ENCODE measurements at places on chromosomes 11 and 22. TPM values are rescaled to one million over a fixed set of nuclear protein-coding genes. Genes with fewer than 3 reads are reported as not detected.

GRCh38 chr11:66068154-66068821 is 1.8 kb upstream of the PACS1 start:
- peak; percentile 83 for DNase-seq
- no peak overlapping the region for H3K4me3 ChIP-seq
- H3K27ac ChIP-seq = peak overlapping the region; percentile 97
- H3K4me1 ChIP-seq = peaks cover 4% of the 10 kb centered on the region
- peaks cover 44% of the 10 kb centered on the region for H3K36me3 ChIP-seq
- no peaks in the 10 kb centered on the region for H3K27me3 ChIP-seq

DNA sequence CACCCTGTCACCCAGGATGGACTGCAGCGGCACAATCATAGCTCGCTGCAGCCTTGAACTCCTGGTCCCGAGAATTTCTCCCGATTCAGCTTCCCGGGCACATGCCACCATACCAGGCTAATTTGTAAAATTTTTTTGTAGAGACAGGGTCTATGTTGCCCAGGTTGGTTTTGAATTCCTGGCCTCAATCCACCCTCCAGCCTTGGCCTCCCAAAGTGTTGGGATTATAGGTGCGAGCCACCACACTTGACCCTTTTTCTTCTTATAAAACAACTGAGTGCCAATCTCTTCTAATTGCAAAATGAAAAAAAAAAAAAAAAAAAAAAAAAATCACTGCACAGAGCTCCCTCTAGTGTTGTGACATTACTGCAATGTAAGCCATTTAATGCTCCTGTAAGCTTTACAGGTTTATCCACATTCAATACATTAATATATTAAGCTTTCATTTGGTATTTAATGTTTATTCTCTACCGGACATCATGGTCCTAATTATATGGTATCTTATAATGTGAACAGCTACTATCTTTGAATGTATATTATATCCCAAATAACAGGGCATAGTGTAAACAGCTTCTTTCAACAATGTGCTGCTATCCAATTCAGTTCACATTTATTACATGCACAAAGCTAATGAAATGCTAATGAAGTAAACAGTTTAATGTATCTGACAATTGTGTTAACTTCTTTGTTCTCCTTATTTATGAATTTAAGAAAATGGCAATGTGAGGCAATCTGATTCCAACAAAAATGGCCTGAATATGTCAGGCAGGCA is 44.6 kb downstream of the COPB1 start:
- DNase-seq = no peak
- H3K4me1 ChIP-seq = no peaks in the 10 kb centered on the region
- H3K36me3 ChIP-seq = peaks cover 28% of the 10 kb centered on the region
- no peak overlapping the region for H3K27ac ChIP-seq
- no peak overlapping the region for H3K4me3 ChIP-seq
- no peaks in the 10 kb centered on the region for H3K27me3 ChIP-seq

DNA sequence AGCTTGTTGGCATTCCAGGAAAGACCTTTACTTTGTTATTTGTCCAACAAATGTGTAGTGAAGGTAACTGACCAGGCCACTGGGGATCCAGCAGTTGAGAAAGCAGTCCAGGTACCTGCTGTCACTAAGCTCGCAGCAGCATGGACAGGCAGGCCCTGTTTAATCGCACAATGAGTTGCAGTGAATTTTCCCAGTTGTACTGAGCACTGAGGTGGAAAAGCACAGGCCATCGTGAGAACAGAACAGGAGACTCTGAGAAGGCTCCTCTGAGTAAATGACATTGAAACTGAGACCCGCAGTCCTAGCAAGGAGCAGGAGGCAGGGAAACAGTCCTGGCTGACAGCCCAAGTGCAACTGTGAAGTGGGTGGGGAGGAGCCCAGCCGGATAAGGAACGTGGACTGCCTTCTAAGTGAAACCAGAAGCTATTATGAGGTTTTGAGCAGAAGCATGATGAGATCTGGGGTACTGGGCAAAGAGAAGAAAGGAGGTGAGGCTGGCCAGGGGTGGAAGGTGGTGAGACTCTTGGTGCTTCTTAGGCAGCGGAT is 39.8 kb upstream of the CDON start:
- H3K27ac ChIP-seq = no peak overlapping the region
- DNase-seq = no peak
- no peak overlapping the region for H3K4me3 ChIP-seq
- H3K4me1 ChIP-seq = peaks cover 2% of the 10 kb centered on the region

DNA sequence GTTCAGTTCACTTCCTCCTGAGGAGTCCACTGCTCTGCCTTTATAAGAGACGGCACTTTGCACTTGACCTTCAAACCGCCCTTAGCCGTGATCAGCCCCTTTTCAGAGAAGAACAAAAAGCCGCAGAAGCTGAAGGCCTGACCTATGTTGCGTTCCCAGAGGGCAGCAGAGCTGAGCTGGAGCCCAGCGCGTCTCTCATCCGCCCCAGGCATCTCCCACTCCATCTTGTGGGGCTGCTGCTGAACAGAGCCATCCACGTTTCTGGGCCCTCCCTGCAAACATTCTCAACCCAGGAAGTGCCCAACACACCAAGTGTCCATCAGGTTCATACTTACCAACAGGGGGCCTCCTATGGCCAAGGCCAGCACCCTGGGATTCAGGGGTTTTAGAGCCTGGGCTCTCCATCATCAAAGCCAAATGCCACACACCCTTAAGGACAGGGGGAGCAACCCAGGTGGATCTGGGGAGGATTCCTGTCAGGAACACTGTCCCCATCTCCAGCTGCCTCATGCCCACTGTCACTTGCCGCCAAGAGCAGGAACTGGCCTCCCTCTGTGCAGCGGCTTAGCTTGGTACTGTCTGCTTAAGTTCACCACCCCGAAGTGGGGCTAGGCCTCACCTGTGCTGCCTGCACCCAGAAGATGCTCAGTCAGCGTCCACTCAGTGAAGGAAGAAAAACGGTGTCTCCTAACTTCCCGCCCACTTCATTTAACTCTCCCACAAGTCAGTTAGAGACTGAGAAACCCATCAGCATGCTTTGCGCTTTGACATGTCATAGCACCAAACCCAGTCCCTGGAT is 16.0 kb upstream of the EFCAB6 start:
- H3K27me3 ChIP-seq = no peaks in the 10 kb centered on the region
- no peak for DNase-seq
- peak overlapping the region; percentile 18 for H3K27ac ChIP-seq
- peaks cover 2% of the 10 kb centered on the region for H3K4me1 ChIP-seq
- H3K4me3 ChIP-seq = no peak overlapping the region

GRCh38 chr22:41198027-41198580 is 7.0 kb upstream of the L3MBTL2 start:
- peak overlapping the region; percentile 78 for H3K4me3 ChIP-seq
- peaks cover 2% of the 10 kb centered on the region for H3K4me1 ChIP-seq
- H3K36me3 ChIP-seq = no peaks in the 10 kb centered on the region
- H3K27me3 ChIP-seq = no peaks in the 10 kb centered on the region

GRCh38 chr22:45248832-45249561 is 8.3 kb upstream of the KIAA0930 start:
- H3K27ac ChIP-seq = no peak overlapping the region
- no peak overlapping the region for H3K4me3 ChIP-seq
- peaks cover 4% of the 10 kb centered on the region for H3K4me1 ChIP-seq
- H3K27me3 ChIP-seq = no peaks in the 10 kb centered on the region

DNA sequence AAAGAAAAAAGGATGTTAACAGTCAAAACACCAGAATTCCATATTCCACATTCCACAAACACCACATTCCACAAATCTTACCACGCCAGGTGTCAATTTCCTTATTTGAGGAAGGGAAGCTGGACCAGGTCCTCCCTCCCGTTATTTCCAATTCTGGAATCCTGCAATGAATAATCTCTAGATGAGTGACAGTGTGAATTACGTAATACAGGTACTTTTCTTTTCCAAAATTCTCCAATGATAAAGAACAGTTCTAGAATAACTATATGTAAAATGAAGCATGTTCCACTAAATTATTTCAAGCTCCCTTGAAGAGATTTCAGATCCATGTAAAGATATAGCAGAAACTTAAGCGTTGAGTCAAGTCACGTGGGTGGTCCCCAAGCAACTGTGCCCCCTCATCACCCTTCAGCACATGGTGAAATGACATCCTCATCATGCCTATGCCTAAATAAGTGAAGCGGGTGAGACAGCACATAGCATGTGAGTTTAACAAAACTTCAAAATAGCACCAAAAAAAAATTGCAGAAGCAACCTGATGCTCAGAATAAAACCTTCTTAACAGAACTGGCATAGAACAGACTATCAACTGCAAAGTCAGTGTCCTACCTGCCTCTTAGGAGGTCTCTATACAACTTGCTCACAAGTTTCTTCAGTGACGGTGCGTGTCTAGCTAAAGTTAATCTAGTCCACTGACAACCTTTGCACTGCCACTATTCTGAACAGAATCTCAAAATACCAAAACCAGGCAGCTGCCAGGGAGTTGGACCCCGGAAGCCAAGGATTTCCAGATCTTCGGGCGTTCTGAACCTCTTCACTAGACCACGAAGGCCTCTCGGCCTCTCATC is 876 bp downstream of the NFRKB start:
- H3K4me3 ChIP-seq = peak overlapping the region; percentile 96
- peak overlapping the region; percentile 78 for H3K27ac ChIP-seq
- DNase-seq = no peak
- H3K4me1 ChIP-seq = peaks cover 9% of the 10 kb centered on the region

DNA sequence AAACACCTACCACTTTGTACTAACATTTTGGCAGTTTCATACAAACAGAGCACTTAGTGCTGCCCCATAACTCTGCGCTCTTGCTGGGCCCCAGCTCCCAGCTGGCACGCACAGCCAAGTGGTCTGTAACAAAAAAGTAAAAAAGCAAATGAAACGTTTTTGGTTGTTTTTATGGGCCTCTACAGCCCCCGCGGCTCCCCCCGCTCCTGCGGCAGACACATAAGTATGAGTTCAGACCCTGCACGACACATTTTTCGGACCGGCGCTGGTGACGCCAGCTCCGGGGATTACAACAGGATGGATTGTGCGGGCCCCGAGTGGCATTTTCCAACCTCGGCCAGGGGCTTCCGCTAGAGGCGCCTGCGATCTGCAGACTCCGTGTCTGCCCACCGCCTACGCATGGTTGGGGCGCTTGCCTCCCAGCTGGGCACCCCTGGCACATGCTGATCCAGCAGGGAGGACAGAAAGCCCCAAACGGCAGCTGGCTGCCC is 418.2 kb downstream of the SOX6 start:
- DNase-seq = no peak
- H3K27ac ChIP-seq = peak overlapping the region; percentile 17
- no peaks in the 10 kb centered on the region for H3K4me1 ChIP-seq
- no peak overlapping the region for H3K4me3 ChIP-seq
- no peaks in the 10 kb centered on the region for H3K27me3 ChIP-seq

GRCh38 chr11:45739866-45740265 is 65.1 kb upstream of the SLC35C1 start:
- no peak overlapping the region for H3K27ac ChIP-seq
- H3K4me1 ChIP-seq = no peaks in the 10 kb centered on the region
- no peak for DNase-seq

GRCh38 chr11:48050304-48050703 is 69.9 kb downstream of the PTPRJ start:
- no peak for DNase-seq
- H3K27ac ChIP-seq = no peak overlapping the region
- peaks cover 8% of the 10 kb centered on the region for H3K4me1 ChIP-seq
- H3K27me3 ChIP-seq = no peaks in the 10 kb centered on the region

DNA sequence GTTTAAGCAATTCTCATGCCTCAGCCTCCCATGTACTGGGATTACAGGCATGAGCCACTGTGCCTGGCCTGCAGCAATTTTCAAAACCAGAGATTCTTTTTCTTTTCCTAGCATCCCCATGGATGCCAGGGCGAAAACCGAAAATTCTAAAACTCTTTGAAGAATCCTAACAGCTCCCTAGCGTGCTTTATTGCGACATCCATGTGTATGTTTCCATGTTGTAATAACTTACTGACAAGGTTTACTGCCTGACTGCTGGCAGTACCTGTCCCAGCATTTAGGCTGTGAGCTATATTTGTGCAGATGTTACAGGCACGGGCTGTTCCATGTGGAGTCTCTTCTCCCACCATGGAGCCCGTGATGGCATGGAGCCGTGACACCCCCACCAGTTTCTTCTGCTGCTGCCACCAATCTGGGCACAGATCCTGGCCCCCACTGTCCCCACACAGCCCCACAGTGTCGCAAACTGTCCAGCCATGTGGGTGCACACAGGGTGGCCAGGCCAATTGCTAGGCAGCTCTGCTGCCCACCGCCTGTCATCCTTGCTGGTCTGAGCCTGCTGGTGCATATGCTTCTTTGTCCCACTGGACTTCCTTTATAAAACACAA is 7.1 kb upstream of the TAB1 start:
- H3K4me3 ChIP-seq = no peak overlapping the region
- no peaks in the 10 kb centered on the region for H3K27me3 ChIP-seq
- no peaks in the 10 kb centered on the region for H3K4me1 ChIP-seq
- no peaks in the 10 kb centered on the region for H3K36me3 ChIP-seq

GRCh38 chr11:124207102-124207792 is 24.1 kb downstream of the OR10D3 start:
- no peak for DNase-seq
- H3K4me3 ChIP-seq = no peak overlapping the region
- no peaks in the 10 kb centered on the region for H3K4me1 ChIP-seq
- H3K27ac ChIP-seq = no peak overlapping the region
- no peaks in the 10 kb centered on the region for H3K36me3 ChIP-seq

GRCh38 chr22:40605761-40606160 is 30.8 kb downstream of the MRTFA start:
- H3K4me3 ChIP-seq = no peak overlapping the region
- DNase-seq = no peak
- H3K27me3 ChIP-seq = no peaks in the 10 kb centered on the region
- no peak overlapping the region for H3K27ac ChIP-seq
- H3K4me1 ChIP-seq = peaks cover 2% of the 10 kb centered on the region

DNA sequence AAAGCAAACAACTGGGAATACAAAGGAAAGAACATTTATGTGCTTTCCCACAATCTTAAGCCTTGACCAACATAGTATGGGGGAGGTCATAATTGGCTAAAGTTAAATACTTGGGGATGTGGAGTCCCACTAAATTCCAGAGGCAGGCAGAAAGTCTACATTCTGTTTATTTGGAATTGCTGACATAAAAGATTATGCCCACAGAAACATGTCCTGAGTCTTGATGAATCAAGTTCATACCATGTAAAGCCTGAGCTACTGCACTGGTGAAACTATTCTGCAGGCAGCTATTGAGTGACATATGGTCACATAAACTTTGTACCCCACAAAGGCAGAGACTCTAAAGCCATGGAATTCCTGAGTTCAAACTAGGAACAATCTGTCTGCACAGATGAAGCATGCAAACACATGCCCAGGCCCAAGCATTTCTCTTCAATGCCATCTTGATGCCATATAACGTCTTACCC is 69.9 kb upstream of the CHRM4 start:
- H3K27ac ChIP-seq = no peak overlapping the region
- no peaks in the 10 kb centered on the region for H3K4me1 ChIP-seq
- no peaks in the 10 kb centered on the region for H3K36me3 ChIP-seq
- H3K27me3 ChIP-seq = no peaks in the 10 kb centered on the region
- H3K4me3 ChIP-seq = no peak overlapping the region
- DNase-seq = no peak

Gene ABTB2
- 7.9 TPM for total RNA-seq

Gene TMPRSS5
- total RNA-seq = not detected

Gene OR51E2
- 2.0 TPM for total RNA-seq

Gene THY1
- 3.5 TPM for total RNA-seq

Data from ascending aorta (tissue), 2 donors.